Kidney (tissue), 22 donors: ENCODE measurements at places on chromosomes 7 and 10.

DNA sequence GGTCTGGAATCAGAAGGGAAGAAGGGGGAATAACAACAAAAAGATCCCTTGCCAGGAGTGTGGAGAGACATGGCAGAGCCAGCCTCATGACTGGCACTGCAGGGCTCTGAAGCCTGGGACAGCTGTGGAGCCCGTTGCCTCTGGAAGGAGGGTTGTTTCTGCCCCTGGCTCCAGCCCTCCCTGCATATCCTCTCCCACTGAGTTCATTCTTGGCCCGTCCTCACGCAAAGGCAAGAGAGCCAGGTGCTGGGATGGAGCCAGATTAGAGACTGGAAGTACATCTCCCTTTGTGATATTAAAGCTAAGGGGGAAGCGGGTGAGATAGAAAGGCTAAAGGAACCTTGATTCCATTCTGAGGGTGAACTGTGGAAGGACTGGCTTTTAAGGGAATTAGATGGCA, 141.5 kb upstream of the NPVF start:
- DNase-seq = no peak

DNA sequence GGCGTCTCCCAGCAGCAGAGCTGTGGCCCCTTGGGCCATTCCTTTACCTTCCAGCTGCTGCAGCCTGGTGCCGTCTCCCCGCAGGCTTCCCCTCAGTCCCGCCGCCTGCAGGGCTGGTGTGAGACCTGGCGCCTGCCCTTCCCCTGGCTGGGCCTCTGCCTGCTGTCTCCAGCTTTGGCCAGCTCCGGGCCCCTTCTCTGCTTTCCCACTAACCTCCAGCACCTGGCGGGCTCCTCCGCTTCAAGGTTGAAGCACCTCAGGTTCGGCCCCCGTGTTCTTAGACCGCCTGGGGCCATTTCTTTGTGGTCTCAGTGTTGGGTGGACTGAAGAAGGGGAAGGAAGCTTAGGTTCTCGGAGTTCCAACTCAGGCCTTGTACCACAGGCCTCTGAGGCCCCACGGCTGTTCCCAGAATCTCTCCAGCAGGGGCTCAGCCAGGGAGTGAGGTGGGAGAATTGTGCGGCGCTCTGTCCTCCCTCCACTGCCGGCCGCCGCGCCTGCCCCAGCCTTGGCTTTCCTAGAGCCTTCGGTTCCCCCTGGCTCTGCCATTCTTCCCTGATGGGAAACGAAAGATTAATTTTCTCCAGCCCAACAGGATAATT, 30.3 kb downstream of the GBX1 start:
- no peak for DNase-seq

GRCh38 chr7:89104748-89105685, 309.5 kb upstream of the TEX47 start:
- DNase-seq = no peak

DNA sequence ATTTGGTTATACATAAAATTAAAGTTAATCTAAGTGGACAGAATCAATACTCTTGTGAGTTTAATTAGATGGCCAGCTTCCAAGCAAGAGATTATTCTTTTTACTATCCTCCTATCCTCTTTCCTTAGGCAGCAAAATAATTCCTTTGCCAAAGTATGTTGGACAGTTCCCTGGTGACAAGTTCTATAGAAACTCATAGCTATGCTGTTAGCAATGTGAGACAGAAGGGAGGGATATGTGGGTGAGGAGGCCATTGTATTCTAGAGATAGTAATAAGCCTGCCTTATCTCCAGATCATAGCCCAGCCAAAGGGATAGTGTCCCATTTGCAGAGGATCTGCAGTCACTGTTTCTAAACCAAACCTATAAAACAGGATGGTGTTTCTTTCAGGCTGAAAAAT, 181.6 kb upstream of the HDAC9 start:
- no peak for DNase-seq

DNA sequence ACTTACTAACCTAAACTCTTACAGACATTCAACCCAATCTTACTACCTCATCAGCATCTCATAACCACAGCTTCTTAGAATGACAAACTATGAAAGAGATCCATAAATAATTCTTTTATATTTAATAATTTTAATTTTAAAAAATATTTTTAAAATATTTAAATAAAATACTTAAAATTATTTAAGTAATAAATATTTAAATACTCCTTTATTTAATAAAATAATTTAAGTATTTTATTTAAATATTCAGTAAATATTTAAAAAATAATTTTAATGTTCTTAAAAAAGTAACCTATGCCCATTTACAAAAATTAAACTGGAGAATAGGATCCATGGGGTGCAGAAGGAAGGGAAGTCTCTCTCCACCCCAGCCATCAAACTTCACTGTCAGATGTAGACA, 627.3 kb upstream of the MGMT start:
- no peak for DNase-seq

GRCh38 chr10:119177708-119178371, 772 bp downstream of the PRDX3 start:
- DNase-seq = no peak

- DNase-seq = peak; percentile 77
These were observed 123.8 kb downstream of the KCNMA1 start for GRCh38 chr10:77513781-77514331.

DNA sequence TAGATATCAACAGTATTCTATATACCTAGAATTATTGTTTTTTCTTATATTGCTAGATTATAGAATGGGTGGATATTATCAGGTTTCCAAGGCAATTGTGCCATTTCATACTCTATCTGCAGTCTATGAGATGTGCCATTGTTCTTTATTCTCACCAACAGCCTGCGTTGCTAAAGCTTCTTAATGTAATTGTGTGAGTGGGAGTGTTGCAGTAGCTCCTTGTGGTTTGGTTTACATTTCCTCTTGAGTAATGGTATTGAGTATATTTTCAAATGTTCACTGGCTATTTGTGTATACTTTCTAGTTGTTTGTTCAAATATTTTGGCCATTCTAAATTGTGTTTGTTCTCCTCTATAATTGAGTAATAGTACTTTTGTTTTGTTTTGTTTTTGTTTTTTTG, 199.2 kb downstream of the TFEC start:
- no peak for DNase-seq

- peak; percentile 40 for DNase-seq
These were observed 1.2 kb downstream of the ARL3 start for GRCh38 chr10:102712843-102713538.

DNA sequence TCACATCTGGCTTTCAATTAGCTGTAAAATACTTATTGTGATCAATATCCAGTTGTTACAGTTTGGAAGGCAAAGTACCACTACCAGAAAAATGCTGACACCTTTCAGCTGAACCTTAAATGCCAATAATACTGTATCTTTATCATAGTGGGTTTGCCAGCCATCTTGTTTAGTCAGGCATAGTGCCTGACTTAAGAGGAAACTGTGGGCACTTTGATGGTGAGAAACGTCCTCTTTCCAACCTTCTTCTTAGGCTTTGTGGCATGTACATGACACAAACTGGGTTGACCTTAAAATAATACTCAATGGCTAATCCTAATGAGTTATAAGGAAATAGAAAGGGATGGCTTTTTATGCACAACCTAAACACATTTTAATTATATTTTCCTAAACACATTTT, 52.3 kb upstream of the PRR15 start:
- DNase-seq = no peak

- DNase-seq = peak; percentile 43
These were observed 977 bp downstream of the TMEM248 start for GRCh38 chr7:66921918-66922486.

- DNase-seq = no peak
These were observed 109.4 kb downstream of the HIBADH start for GRCh38 chr7:27553273-27553672.

GRCh38 chr10:33950206-33950605, 615.7 kb upstream of the NRP1 start:
- peak; percentile 25 for DNase-seq

DNA sequence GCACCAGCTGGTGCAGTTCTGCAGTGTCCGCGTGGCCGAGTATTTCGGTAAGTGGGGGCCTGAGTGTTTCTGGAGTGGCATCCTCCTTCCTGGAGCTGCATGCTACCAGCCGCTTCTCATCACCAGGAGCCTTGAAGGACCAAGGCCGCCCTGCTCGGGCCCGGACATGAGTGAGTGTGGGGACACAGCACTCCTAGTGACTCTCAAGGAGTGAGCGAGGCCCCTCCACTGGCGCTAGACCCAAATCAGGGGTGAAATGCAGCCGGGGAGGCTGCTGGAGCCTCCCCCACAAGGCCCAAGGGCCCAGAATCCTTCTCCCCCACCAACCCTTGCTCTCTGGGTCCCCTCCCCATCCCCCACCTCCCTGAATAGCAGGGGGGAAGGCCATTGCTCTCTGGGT, 48.0 kb downstream of the CAMK2B start:
- peak; percentile 56 for DNase-seq

DNA sequence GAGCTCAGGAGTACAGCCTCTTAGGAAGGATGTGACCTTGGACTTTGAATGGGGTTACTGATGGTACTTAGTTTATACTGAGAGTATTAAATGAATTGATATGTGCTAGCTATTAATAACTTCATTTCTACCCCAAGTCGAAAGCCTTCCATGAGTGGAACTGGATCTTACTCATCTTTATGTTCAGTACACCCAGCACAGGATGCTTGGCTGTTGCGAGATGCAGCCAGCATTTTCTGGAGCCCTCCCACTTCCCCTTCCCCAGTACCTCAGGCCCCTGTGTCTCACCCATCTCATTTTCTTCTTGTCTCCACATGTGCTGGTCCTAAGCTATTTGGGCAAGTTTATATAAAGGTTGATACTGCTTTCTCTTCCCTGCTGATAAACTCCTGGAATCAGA, 7.2 kb downstream of the UPP1 start:
- DNase-seq = no peak

GRCh38 chr7:132226046-132226956, 350.0 kb downstream of the PLXNA4 start:
- no peak for DNase-seq

DNA sequence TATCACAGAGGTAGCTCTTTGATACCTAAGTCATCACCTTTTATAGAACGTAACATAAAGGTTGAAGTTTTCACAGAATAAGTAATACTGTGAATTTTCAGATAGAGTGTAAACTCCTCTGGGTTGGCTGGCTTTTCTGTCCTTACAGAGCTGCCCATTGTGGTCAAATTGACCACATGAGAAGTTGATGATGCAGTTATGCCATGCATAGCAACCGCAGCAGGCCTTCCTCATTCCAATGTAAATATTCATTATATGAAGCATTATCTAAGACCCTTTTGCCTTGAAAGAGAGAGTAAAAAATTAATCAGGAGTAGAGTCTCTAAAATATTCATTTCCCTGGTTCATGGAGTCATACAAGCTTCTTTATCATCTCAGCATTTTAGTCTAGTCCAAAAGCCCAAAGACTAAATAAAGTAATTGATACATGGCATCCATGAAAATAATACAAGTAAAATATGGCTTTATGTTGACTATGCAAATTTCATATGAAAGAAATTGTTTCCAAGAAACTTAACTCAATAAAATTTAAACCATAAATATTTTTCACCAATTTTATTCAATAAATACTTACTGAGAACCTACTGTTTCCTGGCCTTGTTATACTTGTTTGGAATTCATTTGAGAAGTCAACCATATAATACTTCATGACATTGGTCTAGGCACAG, 516.4 kb downstream of the PCDH15 start:
- no peak for DNase-seq

GRCh38 chr7:22432203-22432718, 67.7 kb downstream of the STEAP1B start:
- no peak for DNase-seq

DNA sequence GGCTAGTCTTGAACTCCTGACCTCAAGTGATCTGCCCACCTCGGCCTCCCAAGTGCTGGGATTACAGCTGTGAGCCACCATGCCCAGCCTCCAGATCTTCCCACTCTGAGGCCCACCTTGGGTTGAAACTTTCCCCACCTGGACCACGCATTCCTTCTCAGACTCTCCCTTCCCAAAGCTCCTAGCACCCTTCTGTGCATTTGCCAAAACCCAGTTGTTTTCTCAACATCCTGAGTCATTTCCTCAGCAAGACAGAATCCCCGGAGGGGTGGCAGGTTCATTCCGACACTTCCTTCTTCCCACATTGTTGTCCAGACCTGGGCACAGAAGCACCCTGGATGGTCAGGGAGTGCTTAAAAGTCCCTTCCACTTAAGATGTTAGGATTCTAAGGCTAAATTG, 28.9 kb downstream of the BAG3 start:
- no peak for DNase-seq

- no peak for DNase-seq
These were observed 84.6 kb downstream of the KAT6B start for GRCh38 chr10:74910976-74911350.

- DNase-seq = no peak
These were observed 270.1 kb downstream of the AGMO start for GRCh38 chr7:15291699-15292098.

GRCh38 chr7:100584683-100585510, 1.0 kb downstream of the LRCH4 start:
- peak; percentile 85 for DNase-seq

GRCh38 chr7:1608318-1608717, 38.5 kb upstream of the PSMG3 start:
- no peak for DNase-seq

- no peak for DNase-seq
These were observed 244.7 kb downstream of the KIF20B start for GRCh38 chr10:89946106-89946505.

DNA sequence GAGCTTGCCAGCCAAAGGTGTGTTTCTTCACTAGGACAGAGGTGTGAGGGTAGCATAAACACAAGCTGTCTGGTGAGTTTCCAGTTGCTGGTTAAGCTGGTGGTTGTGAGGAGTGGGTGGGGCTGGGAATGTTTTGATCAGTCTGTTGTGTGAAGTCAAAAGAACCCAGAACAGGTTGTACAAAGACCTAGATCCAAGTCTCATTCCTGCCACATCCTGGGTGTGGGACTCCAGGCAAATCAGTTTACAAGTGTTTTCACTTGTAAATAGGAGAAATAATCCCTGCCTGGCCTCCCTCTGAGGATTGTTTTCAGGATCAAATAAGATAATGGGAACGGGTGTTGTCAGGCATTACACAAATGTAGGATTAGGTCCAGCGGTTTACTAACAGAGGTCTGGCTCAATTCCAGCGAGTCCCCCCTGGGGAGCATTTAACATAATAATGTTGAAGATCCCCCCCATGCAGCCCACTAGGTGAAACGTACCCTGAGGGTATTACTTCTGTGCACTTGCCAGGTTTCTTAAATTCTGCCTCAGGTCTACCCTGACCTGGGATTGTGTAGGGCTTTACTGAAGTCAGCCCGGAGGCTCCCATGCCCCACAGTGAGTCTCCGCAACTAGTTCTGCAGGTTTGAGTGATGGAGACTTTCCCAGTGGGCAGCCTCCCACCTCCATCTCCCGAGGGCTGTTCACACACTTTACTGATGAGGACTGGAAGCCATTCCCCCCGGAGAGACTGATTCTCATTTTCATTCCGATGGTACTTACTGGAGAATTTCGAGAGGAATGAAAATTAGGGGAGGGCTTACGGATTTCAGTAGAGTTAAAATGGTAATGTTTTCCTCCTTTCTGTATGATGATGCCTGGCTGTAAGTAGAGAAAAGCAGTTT, 2.7 kb upstream of the FRAT2 start:
- peak; percentile 47 for DNase-seq

- no peak for DNase-seq
These were observed 43.5 kb downstream of the AOC1 start for GRCh38 chr7:150895809-150896208.

GRCh38 chr7:112395411-112395810, 54.8 kb upstream of the IFRD1 start:
- DNase-seq = no peak
